ENCODE measurements at places on chromosomes 5 and 9. TPM values are rescaled to one million over a fixed set of nuclear protein-coding genes. Genes with fewer than 3 reads are reported as not detected.

- H3K4me3 ChIP-seq, result no peak overlapping the region
- H3K36me3 ChIP-seq, result no peaks in the 10 kb centered on the region
- H3K4me1 ChIP-seq, result peaks cover 11% of the 10 kb centered on the region
- no peak overlapping the region for H3K27ac ChIP-seq
- H3K27me3 ChIP-seq, result no peaks in the 10 kb centered on the region
Observed at GRCh38 chr9:94993160-94993820, 266.8 kb downstream of the AOPEP start.

GRCh38 chr9:97801180-97801579 lies 51.8 kb upstream of the FOXE1 start:
- H3K27me3 ChIP-seq, result peaks cover 25% of the 10 kb centered on the region
- H3K36me3 ChIP-seq, result no peaks in the 10 kb centered on the region
- H3K27ac ChIP-seq, result no peak overlapping the region
- no peaks in the 10 kb centered on the region for H3K4me1 ChIP-seq

HTR1A gene
- not detected for total RNA-seq

- no peak overlapping the region for H3K4me3 ChIP-seq
- no peaks in the 10 kb centered on the region for H3K36me3 ChIP-seq
- no peaks in the 10 kb centered on the region for H3K4me1 ChIP-seq
- no peak overlapping the region for H3K27ac ChIP-seq
Observed at GRCh38 chr9:18976709-18977531, 56.1 kb downstream of the SAXO1 start.

DNA sequence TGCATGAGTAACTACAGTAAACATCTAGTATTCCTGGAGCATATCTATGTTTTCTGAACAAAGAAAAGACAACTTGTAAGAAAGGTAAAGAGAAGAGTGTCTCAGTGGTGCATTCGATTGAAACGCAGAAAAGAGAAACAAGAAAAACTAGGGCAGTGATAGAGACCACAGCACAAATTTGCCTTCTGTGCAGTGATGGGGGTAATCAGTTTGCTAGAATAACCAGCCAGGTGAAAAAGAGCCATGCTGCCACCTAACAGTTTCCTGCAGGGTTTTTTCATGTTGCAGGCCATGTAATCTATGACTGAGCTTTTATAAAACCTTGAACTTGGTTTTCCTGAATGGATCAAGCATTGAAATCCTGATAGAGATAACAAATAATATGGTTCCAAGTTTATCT lies 198.4 kb upstream of the MEF2C start:
- H3K36me3 ChIP-seq, result no peaks in the 10 kb centered on the region
- H3K27ac ChIP-seq, result no peak overlapping the region
- no peak for DNase-seq
- no peaks in the 10 kb centered on the region for H3K27me3 ChIP-seq
- H3K4me3 ChIP-seq, result no peak overlapping the region

TMEM215 gene
- total RNA-seq, result not detected

GRCh38 chr5:138900281-138900965 lies 25.3 kb upstream of the LRRTM2 start:
- no peaks in the 10 kb centered on the region for H3K36me3 ChIP-seq
- H3K27me3 ChIP-seq, result no peaks in the 10 kb centered on the region
- H3K27ac ChIP-seq, result peak overlapping the region; percentile 66
- H3K4me3 ChIP-seq, result no peak overlapping the region

- H3K4me1 ChIP-seq, result peaks cover 55% of the 10 kb centered on the region
- no peaks in the 10 kb centered on the region for H3K27me3 ChIP-seq
- H3K27ac ChIP-seq, result peak overlapping the region; percentile 89
- no peak overlapping the region for H3K4me3 ChIP-seq
- H3K36me3 ChIP-seq, result no peaks in the 10 kb centered on the region
- no peak for DNase-seq
Observed at GRCh38 chr9:106916466-106917235, 53.7 kb downstream of the ZNF462 start.

REEP2 gene
- 3.5 TPM for total RNA-seq

- H3K36me3 ChIP-seq, result no peaks in the 10 kb centered on the region
- H3K4me3 ChIP-seq, result no peak overlapping the region
- H3K27me3 ChIP-seq, result no peaks in the 10 kb centered on the region
- no peak for DNase-seq
- H3K4me1 ChIP-seq, result no peaks in the 10 kb centered on the region
- H3K27ac ChIP-seq, result no peak overlapping the region
Observed at GRCh38 chr5:109451146-109451545, 41.4 kb upstream of the PJA2 start.

DNA sequence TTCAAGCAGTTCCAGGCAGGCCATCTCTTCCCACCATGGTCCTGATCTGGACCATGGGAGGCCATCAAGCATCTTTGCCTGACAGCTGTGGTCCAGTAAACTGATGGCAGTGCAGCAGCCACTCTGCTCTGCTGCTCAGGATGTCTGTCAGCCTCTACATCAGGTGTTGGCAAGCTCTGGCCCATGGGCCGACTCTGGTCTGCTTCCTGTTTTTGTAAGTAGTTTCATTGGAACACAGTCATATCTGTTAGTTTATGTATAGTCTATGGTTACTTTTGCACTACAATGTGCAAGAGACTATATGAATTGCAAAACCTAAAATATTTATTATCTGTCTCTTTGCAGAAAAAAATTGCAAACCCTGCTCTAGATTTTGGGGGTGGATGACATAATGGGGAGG lies 225.0 kb downstream of the KCTD16 start:
- DNase-seq, result no peak
- no peak overlapping the region for H3K27ac ChIP-seq
- no peaks in the 10 kb centered on the region for H3K27me3 ChIP-seq
- H3K4me3 ChIP-seq, result no peak overlapping the region

MATR3 gene
- total RNA-seq, result 123 TPM

GRCh38 chr5:134451225-134451935 lies 39.7 kb upstream of the CDKN2AIPNL start:
- H3K36me3 ChIP-seq, result no peaks in the 10 kb centered on the region
- peak overlapping the region; percentile 64 for H3K27ac ChIP-seq
- no peak overlapping the region for H3K4me3 ChIP-seq
- DNase-seq, result no peak
- no peaks in the 10 kb centered on the region for H3K27me3 ChIP-seq
- peaks cover 17% of the 10 kb centered on the region for H3K4me1 ChIP-seq

DNA sequence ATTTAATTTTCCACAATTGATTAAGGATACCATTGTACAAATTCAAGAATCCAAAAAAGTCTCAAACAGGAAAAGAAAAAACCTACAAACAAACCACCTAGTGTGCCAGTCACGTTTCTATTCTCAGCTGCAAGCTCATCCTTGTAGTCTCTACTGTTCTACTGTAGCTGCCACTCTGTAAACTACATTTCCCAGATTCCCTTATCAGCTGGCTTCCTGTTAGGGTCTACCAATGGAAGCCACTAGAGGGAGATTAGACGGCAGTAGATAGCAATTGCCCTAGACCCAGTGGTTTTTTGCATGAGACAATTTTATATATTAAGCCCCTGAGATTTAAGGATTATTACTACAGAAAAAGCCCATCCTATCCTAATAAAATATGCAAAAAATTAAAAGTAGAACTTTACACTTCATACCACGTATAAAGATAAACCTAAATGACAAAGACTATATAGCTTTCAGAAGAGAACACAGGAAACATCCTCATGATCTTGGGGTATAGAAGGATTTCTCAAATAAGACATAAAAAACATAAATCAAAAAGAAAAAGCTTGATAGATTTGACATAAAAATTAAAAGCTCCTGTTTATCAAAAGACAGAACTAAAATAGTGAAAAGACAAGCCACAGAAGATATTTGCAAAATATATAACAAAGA lies 37.4 kb downstream of the P4HA2 start:
- H3K36me3 ChIP-seq, result no peaks in the 10 kb centered on the region
- H3K4me1 ChIP-seq, result no peaks in the 10 kb centered on the region
- H3K27ac ChIP-seq, result no peak overlapping the region
- no peak overlapping the region for H3K4me3 ChIP-seq
- no peaks in the 10 kb centered on the region for H3K27me3 ChIP-seq

GRCh38 chr9:125147401-125147951 lies 4.1 kb upstream of the SCAI start:
- no peak overlapping the region for H3K27ac ChIP-seq
- DNase-seq, result no peak
- peaks cover 40% of the 10 kb centered on the region for H3K36me3 ChIP-seq
- no peaks in the 10 kb centered on the region for H3K27me3 ChIP-seq
- H3K4me3 ChIP-seq, result no peak overlapping the region
- H3K4me1 ChIP-seq, result peaks cover 8% of the 10 kb centered on the region

GRCh38 chr9:1916095-1916494 lies 99.1 kb upstream of the SMARCA2 start:
- peaks cover 5% of the 10 kb centered on the region for H3K27me3 ChIP-seq
- H3K4me3 ChIP-seq, result no peak overlapping the region
- no peaks in the 10 kb centered on the region for H3K36me3 ChIP-seq
- H3K27ac ChIP-seq, result no peak overlapping the region
- H3K4me1 ChIP-seq, result no peaks in the 10 kb centered on the region
- no peak for DNase-seq

SH3RF2 gene
- total RNA-seq, result 97.1 TPM

GRCh38 chr5:3530251-3530650 lies 65.4 kb upstream of the IRX1 start:
- no peaks in the 10 kb centered on the region for H3K4me1 ChIP-seq
- no peaks in the 10 kb centered on the region for H3K27me3 ChIP-seq
- H3K4me3 ChIP-seq, result no peak overlapping the region
- no peaks in the 10 kb centered on the region for H3K36me3 ChIP-seq
- DNase-seq, result no peak

SHOC1 gene
- not detected for total RNA-seq

DNA sequence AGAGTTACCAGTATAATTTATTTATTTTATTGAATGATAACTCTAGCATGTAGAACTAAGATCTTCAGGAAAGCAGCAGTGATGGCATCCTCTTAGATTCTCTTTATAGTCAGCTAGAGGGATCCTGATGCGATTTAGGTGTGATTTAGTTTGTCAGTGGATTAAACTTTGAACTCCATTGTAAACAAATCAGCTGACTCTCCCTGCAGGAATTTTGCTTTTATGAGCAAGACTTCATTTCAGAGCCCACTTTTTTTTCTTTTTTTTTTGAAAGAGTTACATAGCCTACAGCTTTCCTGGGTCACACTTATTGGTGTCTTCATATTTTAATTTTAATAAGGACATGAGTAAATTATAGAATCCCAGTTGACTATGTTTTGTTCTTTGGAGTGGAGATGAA lies 93.8 kb upstream of the SEMA6A start:
- no peak for DNase-seq
- no peak overlapping the region for H3K4me3 ChIP-seq
- no peak overlapping the region for H3K27ac ChIP-seq
- no peaks in the 10 kb centered on the region for H3K36me3 ChIP-seq

PCA3 gene
- total RNA-seq, result not detected

GRCh38 chr5:178442405-178443257 lies 147.6 kb downstream of the COL23A1 start:
- no peaks in the 10 kb centered on the region for H3K4me1 ChIP-seq
- H3K27ac ChIP-seq, result no peak overlapping the region
- no peak for DNase-seq
- no peaks in the 10 kb centered on the region for H3K36me3 ChIP-seq
- H3K27me3 ChIP-seq, result no peaks in the 10 kb centered on the region
- no peak overlapping the region for H3K4me3 ChIP-seq

- H3K36me3 ChIP-seq, result no peaks in the 10 kb centered on the region
- H3K4me3 ChIP-seq, result no peak overlapping the region
- no peak for DNase-seq
- H3K27ac ChIP-seq, result peak overlapping the region; percentile 32
Observed at GRCh38 chr9:5549658-5550650, 39.6 kb downstream of the PDCD1LG2 start.

GRCh38 chr5:150342583-150342982 lies 14.9 kb upstream of the TCOF1 start:
- DNase-seq, result no peak
- H3K27me3 ChIP-seq, result no peaks in the 10 kb centered on the region
- H3K27ac ChIP-seq, result no peak overlapping the region
- H3K4me3 ChIP-seq, result no peak overlapping the region
- H3K4me1 ChIP-seq, result peaks cover 13% of the 10 kb centered on the region
- no peaks in the 10 kb centered on the region for H3K36me3 ChIP-seq

RASEF gene
- 0.41 TPM for total RNA-seq

GRCh38 chr5:67425514-67425913 lies 228.9 kb upstream of the CD180 start:
- no peaks in the 10 kb centered on the region for H3K4me1 ChIP-seq
- no peaks in the 10 kb centered on the region for H3K27me3 ChIP-seq
- no peaks in the 10 kb centered on the region for H3K36me3 ChIP-seq
- DNase-seq, result no peak

GRCh38 chr5:111602817-111603445 lies 90.6 kb upstream of the STARD4 start:
- H3K4me1 ChIP-seq, result no peaks in the 10 kb centered on the region
- H3K36me3 ChIP-seq, result no peaks in the 10 kb centered on the region
- DNase-seq, result no peak
- H3K4me3 ChIP-seq, result no peak overlapping the region

CDC42SE2 gene
- total RNA-seq, result 26.4 TPM

RASGRF2 gene
- total RNA-seq, result 3.6 TPM

- no peaks in the 10 kb centered on the region for H3K36me3 ChIP-seq
- peak; percentile 57 for DNase-seq
- H3K4me3 ChIP-seq, result no peak overlapping the region
- peaks cover 4% of the 10 kb centered on the region for H3K4me1 ChIP-seq
- H3K27ac ChIP-seq, result no peak overlapping the region
- no peaks in the 10 kb centered on the region for H3K27me3 ChIP-seq
Observed at GRCh38 chr5:76787237-76787636, 31.6 kb upstream of the F2RL1 start.

SNCAIP gene
- total RNA-seq, result 3.1 TPM

GRCh38 chr5:1108865-1109174 lies 3.0 kb downstream of the SLC12A7 start:
- H3K27me3 ChIP-seq, result peaks cover 5% of the 10 kb centered on the region
- no peak overlapping the region for H3K4me3 ChIP-seq
- H3K27ac ChIP-seq, result no peak overlapping the region
- DNase-seq, result no peak
- peaks cover 21% of the 10 kb centered on the region for H3K4me1 ChIP-seq
- no peaks in the 10 kb centered on the region for H3K36me3 ChIP-seq

LPAR1 gene
- 8.8 TPM for total RNA-seq

DNA sequence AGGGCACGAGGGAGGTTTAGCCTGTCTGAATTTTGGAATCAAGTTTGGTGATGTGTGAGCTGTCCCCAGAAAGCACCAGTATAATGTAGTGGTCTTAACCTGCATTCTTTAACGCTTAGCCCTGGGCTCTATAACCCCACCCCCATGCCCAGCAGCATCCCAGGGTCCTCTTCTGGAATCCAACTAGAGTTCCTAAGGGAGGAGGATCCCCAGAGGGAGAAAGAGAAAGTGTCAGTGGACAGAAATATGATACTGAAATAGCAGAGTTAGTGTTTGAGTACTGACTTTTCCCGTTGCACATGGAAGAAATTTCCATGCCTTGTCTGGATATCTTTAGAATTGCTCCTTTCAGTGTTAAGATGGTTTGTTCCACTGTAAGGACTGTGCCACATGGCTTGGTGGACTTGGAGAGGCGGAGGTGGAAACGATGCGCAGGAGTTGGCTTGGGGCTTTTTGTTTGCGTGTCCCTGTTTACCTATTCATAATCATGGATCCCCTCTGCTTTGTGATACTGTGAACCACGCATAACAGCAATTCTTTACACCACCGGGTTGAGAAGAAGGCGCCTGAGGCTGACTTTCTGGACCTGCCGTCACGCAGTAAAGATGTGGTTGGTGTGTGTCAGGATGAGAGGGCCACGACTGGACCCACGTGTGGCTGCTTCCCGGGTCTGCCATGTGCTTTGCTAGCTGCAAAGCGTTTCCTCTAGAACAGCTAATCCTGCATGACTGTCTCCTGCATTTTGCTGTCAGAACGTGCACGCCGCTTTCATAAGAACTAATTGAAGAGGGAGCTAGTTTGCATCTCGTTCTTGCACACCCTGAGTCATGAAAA lies 142.3 kb downstream of the SMARCA2 start:
- H3K27me3 ChIP-seq, result no peaks in the 10 kb centered on the region
- peaks cover 20% of the 10 kb centered on the region for H3K4me1 ChIP-seq
- H3K4me3 ChIP-seq, result peak overlapping the region; percentile 63
- DNase-seq, result peak; percentile 71
- peak overlapping the region; percentile 90 for H3K27ac ChIP-seq

Data from gastrocnemius medialis (tissue), 4 donors.